ENCODE measurements at places on chromosomes 16 and 17. TPM values are rescaled to one million over a fixed set of nuclear protein-coding genes. Genes with fewer than 3 reads are reported as not detected.
A peak's percentile ranks its signal among the peaks of the same experiment; 100 is the strongest.

- DNase-seq: no peak
Measured at GRCh38 chr16:62701426-62701825, 665.2 kb upstream of the CDH8 start.

DNA sequence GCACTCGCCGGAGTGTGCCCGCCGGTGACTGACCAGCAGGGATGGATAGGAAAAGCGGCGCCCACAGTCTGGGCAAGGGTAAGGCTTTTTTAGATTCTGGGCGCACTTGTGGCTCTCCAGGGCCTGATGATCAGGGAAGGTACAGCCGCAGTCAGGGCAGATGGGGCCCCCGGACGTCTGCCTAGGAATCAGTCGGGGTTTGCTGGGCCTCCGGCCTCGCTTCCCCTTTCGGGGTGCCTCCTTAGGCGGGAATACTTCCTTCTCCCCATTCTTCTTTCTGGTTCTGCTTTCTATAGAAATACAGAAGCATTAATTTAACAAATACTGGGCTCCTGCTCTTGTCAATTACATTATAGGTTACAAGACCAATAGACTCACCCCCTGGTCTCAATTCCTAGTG, 5.0 kb downstream of the ZNF689 start:
- DNase-seq: no peak

DNA sequence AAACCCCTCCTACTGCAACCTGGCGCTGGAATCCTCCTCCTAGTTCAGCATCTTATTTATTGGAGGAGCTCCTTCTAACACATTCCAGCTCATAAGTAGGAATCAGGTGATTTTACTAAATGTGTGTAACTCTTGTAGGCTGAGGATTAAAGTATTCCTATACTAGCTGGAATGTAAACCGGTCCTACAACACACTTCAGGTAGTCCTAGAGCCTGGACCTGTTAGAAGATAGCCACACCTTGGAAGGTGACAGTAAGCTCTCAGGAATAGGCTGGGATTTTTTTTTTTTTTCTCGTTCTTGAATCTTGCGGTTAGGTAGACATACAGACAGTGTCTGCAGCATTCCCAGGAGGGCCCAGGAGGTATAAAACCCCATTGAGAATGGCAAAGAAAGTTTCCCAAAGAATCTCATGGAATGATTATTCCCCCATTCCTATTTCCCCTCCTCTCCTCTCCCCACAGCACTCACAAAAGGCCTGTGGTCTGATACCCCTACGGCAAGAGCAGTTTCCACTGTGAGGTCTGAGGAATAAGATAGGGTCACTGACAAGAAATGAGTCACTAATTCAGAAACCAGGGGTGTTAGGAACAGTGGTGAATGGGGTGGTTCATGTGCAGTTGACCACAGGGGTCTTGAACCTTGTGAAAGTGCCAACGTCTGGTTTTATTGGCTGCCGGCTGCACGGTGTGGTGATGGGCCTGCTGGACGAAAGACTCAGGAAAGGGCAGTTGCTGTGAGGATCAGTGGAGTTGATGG, 267.1 kb downstream of the UTP18 start:
- DNase-seq: no peak

- DNase-seq: no peak
Measured at GRCh38 chr17:6072611-6073010, 2.4 kb downstream of the WSCD1 start.

DNA sequence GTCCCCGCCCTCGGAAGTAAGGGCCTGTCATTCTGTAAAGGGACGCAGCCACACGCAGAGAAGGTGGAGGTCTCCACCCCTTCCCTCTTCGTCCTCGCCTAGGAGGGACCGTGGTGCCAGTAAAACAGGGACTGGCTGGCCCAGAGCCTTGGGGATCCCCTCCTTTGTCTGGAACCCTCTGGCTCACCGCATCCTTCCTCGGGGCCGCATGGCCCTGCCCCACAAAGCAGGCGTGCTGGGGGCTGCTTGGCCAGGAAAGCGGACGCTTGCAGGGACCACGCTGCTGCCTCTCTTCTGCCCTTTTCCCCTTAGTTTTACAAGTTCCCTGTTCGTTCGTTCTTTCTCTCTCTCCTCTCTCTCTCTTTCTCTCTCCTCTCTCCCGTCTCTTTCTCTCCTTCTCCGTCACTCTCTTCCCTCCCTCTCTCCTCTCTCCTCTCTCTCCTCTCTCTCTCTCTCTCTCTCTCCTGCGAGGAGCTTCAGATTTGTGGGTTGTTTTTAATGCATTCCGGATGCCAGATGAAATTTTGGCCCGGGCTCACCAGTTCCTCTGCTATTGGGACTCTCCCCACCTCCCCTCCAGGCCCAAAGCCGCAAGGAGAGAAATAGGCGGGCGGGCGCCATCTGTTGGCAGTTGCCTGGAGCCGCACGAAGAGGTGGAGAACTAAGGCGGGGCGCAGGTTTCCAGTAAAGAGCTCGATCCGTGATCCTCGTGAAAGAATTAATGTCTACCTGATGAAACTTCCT, 35.1 kb upstream of the CDRT4 start:
- DNase-seq: peak; percentile 20

Gene CDK5R1
- total RNA-seq: 11.9 TPM

Gene SNX11
- 16.6 TPM for total RNA-seq

DNA sequence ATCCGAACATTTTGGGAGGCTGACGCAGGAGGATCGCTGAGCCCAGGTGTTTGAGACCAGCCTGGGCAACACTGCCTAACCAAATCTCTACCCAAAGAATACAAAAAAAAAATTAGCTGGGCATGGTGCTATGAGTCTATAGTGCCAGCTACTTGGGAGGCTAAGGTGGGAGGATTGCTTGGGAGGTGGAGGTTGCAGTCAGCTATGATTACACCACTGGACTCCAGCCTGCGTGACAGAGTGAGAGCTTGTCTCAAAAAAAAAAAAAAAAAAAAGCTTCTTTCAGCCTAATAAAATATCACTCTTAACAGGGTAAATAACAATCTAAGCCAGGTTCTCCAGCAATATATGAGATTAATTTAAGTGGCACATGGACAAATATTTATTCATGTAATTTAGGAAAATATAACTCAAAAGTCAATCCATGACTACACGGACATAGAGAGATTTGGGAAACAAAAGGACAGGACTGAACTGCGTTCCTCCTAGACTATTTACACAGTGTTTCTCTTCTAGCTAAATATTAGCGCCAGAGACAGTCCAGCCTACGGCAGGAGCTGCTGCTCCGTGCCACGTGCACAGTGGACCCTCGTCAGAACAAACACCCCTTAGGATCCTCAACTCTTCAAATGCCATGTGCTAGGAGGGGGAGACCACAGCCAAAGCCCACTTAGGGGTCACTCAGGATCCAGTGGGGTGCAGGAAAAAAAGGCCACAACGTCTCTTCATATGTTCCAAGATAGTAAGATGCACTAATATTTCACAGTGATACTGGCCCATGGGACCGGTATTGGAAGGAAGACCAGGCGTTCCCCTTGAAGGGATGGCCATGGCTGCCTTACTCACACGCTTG, 8.7 kb downstream of the USP36 start:
- no peak for DNase-seq

All from esophagus squamous epithelium (tissue), 5 donors.